GM20000 (cell line): ENCODE measurements at places on chromosomes 7 and 10.

DNA sequence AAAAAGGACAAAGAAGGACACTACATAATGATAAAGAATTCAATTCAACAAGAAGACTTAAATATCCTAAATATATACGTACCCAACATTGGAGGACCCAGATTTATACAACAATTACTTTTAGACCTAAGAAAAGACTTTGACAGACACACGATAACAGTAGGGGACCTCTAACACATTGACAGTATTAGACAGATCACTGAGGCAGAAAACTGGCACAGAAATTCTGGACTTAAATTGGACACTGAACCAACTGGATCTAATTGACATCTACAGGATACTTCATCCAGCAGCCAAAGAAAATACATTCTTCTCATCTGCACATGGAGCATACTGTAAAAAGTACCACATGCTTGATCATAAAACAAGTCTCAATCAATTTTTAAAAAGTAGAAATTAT is 103.8 kb downstream of the DGKI start:
- no peak for DNase-seq

- DNase-seq = no peak
Observed at GRCh38 chr10:79116368-79116767, 47.6 kb downstream of the ZMIZ1 start.

GRCh38 chr10:33715303-33715975 is 381.0 kb upstream of the NRP1 start:
- DNase-seq = no peak

GRCh38 chr10:88245974-88246511 is 337.1 kb downstream of the RNLS start:
- DNase-seq = no peak

- DNase-seq = no peak
Observed at GRCh38 chr10:117162093-117163060, 24.3 kb upstream of the VAX1 start.

DNA sequence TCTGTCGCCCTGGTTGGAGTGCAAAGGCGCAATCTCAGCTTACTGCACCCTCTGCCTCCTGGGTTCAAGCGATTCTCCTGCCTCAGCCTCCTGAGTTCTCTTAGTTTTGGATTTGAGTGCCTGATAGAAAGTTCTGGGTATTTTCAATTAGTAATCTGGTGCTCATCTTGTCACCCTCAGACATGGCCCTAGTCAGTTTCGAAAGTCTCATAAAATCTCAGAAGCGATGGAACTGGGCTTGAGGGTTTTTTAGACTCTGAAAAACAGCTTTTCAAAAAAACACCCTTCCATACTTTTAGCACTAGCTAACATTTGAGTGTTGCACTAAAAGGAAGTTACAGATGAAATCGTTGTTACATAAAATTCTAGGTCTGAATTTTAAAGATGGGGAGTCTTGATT is 9.4 kb upstream of the PIP4K2A start:
- DNase-seq = peak; percentile 47

GRCh38 chr10:63689768-63690167 is 168.6 kb downstream of the REEP3 start:
- peak; percentile 25 for DNase-seq
